ENCODE measurements at places on chromosomes 1 and 21.
A peak's percentile ranks its signal among the peaks of the same experiment; 100 is the strongest.

DNA sequence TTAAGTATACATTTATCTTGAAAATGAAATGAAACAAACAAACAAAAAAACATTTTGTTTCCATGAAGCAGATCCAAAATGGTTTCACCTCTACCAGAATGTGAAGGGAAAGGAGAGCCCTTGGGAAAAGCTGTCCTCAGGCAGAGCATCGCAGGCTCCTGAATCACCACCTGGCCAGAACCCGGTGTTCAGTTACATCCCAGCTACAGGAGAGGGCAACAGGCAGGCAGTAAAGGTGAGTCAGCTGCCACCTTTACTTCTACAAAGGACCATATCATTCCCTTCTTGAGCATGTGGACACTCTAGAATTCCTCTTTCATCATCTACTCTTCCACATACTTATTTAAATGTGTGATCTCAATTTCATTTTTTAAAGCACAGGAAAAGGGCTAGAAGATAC, 151.2 kb downstream of the PIGK start:
- DNase-seq, result no peak

- no peak for DNase-seq
These were observed 23.8 kb downstream of the WNT3A start for GRCh38 chr1:228030451-228031201.

- DNase-seq, result peak; percentile 52
These were observed 49.1 kb upstream of the DMRTB1 start for GRCh38 chr1:53410100-53410541.

- no peak for DNase-seq
These were observed 198.8 kb downstream of the PLPP3 start for GRCh38 chr1:56380531-56380930.

GRCh38 chr1:181926697-181927096, 134.8 kb downstream of the ZNF648 start:
- DNase-seq, result no peak

DNA sequence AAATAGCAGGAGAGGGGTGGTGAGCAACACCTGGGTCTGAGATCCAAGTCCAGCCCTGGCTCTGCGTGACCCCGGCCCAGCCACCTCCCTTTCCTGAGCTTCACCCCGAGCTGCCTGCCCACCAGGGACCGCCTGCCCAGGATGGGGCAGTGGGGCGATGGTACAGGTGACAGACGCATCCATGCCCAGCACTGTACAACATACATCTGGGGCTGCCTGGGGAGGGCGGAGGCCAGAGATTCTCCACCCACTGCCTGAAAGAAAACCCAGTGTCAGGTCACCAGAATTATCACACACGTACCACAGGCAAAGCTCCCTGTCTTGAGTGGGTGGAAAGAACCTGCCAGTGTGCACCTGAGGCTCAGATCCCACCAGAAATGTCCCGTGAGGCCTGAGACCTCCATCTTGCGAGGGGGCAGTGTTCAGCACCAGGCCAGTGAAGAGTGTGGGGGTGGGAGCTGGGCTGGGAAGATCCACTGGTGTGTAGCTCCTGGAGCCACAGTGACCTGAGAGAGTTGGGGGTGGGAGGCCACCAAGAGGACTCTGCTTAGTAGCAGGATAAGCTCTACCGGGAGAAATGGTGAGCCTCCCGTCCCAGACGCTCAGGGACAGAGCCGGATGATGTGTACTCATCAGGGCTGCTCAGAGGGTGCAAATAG, 81.5 kb downstream of the DMRTB1 start:
- no peak for DNase-seq
